ENCODE measurements at places on chromosomes 2 and 18. TPM values are rescaled to one million over a fixed set of nuclear protein-coding genes. Genes with fewer than 3 reads are reported as not detected.

GRCh38 chr2:19251554-19251953 lies 106.9 kb downstream of the OSR1 start:
- no peak for DNase-seq

- no peak for DNase-seq
Observed at GRCh38 chr2:113834051-113834730, 55.7 kb upstream of the ACTR3 start.

- DNase-seq, result no peak
Observed at GRCh38 chr2:109528811-109529501, 84.8 kb downstream of the SEPTIN10 start.

The DNAJC5G gene
- not detected for total RNA-seq

- DNase-seq, result no peak
Observed at GRCh38 chr18:9910661-9911060, 3.2 kb upstream of the VAPA start.

GRCh38 chr2:44100351-44100750 lies 68.3 kb upstream of the PPM1B start:
- no peak for DNase-seq
